ENCODE measurements at places on chromosomes 2 and 18.

DNA sequence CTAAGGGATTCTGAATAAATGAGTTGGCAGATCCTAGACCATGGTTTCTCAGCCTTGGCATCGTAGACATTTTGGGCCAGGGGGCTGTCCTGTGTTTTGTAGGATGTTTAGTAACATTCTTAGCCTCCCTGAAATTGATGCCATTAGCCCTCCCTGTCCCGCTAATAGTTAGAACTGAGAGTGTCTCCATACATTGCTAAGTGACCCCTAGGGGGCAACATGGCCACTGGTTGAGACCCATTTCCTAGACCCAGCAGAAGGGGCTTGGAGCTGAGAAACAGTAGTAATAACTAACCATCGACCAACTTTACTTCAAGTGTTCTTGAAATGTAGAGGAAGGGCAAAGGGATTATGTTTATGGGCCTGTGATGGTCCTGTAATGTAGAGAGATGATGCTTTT, 40.8 kb downstream of the KCMF1 start:
- no peak for DNase-seq

DNA sequence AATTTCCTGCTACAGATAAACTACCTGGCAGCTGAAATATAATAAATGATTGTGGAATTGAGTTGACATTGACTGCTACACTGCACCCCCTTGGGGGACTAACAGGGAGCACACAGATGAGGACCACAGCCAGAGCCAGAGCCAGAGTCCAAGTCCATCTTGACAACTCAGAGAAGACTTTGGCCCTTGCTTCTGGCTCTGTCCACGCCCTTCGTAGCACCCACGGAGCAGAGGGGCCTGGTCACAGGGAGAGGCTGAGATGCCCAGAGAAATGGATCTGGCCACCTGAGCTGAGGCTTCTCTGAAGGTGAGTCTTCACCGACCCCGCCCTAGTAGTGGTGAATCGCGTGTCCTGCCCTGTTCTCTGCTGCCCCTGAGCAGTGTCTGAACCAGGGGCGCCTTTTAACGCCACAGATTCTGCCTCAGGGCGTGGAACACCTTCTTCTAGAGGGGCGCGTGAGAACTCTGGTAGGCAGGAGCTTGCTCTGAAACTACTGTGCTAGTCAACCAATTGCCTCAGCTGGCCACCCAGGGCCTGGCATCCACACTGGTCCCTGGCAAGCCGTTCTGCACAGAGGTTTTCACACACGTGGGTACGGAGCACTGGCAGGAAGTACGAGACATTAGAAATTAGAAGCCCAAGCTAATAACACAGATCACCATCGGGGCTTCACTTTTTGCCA, 35.7 kb upstream of the MAT2A start:
- DNase-seq: no peak

DNA sequence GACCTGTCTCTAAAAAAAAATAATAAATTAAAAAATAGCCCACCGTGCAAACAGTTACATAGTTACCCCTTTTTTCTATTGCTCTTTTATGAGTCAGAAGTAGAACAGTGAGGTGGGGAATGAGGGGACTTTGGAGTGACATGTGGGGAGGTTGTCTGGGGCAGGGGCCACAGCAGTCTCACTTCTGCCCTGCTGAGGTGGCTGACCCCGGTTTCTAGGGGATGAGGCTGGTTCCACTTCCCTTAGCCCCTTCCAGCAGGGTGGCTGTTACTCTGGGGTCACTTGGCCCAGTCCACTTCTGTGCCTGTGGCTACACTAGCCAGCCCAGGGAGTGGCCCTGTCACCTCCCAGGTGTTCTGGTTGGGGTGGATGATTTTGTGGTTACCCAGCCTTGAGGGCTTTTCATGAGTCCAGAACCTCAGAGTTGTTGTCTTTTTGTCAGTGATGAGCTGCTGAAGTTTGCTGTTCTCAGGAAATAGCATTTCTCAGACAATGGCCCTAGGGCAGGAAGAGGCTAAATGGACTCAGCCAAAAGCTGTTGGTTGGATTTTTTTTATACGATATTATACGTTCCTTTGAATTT, 28.0 kb upstream of the SCLY start:
- DNase-seq: no peak

- DNase-seq: no peak
These were observed 9.6 kb downstream of the PTPRM start for GRCh38 chr18:7576685-7577084.

GRCh38 chr2:174680221-174680620, 82.6 kb upstream of the WIPF1 start:
- no peak for DNase-seq

DNA sequence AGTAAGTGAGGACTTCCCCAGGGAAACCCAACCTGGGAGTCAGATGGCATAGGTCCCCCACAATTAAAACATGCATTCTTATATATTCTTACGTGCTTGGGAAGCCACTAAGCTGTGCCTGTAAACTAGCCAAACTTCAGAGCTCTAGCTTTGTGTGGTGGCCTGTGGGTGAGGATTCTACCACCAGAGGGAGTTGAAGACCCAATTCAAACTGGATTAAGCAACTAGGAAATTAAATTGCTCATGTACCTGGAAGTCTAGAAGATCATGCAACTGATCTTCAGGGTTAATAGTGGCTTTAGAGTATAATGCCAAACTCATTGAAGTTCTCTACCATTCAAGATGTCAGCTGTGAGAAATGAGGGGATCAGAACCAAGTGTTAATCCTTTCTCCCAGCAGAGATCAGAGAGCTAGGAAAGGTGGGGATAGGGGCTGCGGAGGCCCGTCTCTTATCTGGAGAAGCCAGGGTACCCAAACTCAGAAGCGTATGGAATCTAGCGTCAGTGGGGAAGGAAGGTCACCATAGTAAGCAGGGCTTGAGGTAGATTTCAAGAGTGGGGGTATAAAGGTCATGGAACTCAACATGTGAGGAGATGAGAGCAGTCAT, 53.2 kb upstream of the CCDC85A start:
- no peak for DNase-seq

DNA sequence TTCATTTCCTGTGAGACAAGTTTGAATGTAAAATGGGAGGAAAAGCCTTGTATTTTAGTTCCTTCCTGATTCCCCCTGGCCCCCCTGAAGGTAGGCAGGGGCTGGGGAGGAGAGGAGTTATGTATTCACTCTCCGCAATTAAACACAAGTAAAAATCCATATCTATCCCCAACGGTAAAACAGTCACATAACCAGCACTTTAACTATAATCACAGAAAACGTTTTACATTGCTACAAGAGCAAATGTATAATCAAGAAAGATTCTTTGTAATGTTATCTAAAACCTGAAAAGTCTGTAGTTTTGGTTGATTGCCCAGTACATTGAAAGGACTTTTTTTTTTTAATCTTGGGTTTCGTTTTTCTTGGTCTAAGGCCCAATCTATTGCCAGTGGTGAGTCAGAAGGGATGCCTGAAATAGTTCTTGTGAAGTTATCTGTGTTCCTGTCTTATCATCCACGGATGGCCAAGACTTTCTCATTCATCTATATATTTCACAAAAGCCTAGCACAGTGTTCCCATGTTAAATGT, 34.5 kb upstream of the CCNYL1 start:
- no peak for DNase-seq

- DNase-seq: no peak
These were observed 159.9 kb downstream of the PRPF40A start for GRCh38 chr2:152557273-152557888.

- DNase-seq: no peak
These were observed 261.3 kb downstream of the MBD5 start for GRCh38 chr2:148282201-148282600.

GRCh38 chr2:23624378-23624777, 239.4 kb downstream of the KLHL29 start:
- no peak for DNase-seq

- DNase-seq: no peak
These were observed 35.7 kb upstream of the CABLES1 start for GRCh38 chr18:23099621-23100020.

- DNase-seq: no peak
These were observed 24.2 kb downstream of the CTIF start for GRCh38 chr18:48563027-48563426.

- DNase-seq: no peak
These were observed 3.8 kb downstream of the EN1 start for GRCh38 chr2:118843483-118844132.

DNA sequence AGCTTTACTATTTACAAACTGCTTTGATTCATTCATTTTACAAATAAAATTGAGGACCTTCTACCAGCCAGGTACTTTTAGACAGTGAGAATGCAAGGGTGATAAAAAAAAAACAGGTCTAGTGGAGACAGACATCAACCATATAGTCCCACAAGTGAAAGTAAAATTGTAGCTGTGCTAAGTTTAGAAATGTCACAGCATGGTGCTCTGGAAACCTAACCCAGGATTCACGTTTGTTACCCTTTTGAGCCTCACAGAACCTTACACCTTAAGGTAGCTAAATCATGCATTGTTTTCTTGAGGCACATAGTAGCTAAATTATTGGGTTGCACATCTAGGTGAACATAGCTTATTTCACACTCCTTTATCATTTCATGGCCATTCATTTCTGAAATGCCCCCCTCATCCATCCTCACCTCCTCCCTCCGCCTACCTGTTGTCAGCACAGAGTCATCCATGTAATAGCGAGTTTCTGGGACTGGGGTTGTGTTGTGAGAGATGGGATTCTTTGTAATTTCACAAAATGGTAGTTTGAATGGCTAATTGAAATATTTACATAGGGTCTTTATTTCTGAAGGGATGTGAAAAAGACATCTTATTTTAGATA, 7.1 kb downstream of the MTA3 start:
- no peak for DNase-seq

DNA sequence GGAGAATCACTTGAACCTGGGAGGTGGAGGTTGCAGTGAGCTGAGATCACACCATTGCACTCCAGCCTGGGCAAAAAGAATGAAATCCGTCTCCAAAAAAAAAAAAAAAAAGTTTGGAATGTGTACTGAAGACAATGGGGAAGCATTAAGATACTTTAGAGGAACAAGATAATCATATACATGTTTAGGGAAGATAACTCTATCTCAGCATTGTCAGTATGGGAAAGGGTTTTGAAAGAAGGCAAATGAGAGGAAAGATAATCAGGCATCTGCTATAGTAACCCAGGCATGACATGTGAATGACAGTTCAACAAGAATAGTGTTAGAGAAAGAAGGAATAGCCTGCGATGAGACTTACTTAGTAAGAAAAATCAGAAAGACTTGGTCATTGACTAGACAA, 112.0 kb downstream of the ATAD2B start:
- DNase-seq: no peak

DNA sequence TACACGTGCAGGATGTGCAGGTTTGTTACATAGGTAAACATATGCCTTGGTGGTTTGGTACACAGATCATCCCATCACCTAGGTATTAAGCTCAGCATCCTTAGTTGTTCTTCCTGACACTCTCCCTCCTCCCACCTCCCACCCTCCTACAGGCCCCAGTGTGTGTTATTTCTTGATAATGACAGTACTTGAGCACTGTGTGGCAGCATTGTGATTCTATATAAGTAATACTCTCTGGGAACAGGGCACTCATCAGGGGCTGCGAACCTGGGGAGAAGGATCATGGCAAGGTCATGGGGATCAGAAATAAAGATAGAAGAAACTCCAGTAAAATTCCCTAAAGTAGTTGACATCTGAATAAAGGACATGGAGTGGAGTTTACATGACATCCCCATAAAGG, 1256.2 kb upstream of the CRIM1 start:
- DNase-seq: no peak

DNA sequence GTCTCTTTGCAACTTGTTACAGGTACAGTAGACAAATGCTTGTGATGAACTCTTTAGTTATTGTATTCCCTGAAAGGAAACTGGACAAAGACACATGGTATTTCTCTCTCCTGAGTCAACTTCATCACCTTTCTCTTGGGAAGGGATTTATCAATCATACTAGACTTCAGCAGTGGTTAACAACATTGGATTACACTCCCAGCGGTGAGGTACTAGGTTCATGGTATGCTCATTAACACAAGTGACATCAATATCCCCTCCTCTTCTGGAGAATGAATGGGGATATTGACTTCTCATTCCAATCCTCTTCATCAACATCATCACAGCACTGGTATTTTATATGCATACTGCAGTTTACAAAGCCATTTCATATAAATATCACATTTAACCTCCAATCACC, 574.6 kb downstream of the ERBB4 start:
- no peak for DNase-seq

DNA sequence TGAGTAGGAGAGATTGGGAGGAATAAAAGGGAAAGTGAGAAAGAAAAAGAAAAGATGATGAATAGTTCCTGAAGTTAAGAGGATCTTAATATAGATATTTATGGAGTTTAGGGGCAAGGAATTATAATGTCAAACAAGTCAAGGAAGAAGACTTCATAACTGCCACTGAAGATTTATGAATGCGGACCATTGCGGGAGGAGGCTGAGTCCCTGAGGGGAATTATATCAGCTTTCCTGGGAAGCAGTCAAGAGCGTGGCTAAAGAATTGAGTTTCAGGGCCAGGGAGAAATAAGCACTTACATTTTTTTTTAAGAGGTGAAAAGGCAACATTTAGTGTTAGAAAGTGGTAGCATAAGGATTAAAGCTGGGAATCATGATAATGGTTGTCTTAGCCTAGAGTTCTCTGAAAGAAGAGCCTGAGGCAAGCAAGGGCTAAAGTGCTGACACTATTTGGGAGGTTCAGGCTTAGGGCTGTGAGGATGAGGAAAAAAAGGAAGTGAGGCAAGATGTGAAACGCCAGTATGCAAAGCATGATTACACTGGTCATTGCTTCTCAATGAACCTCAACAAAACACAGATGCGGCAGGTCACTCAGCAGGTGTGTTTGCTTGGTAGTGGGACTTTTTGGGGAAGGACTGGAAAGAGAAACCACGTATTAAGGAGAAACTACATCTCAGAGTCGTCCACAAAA, 217.1 kb downstream of the SLC4A3 start:
- no peak for DNase-seq

DNA sequence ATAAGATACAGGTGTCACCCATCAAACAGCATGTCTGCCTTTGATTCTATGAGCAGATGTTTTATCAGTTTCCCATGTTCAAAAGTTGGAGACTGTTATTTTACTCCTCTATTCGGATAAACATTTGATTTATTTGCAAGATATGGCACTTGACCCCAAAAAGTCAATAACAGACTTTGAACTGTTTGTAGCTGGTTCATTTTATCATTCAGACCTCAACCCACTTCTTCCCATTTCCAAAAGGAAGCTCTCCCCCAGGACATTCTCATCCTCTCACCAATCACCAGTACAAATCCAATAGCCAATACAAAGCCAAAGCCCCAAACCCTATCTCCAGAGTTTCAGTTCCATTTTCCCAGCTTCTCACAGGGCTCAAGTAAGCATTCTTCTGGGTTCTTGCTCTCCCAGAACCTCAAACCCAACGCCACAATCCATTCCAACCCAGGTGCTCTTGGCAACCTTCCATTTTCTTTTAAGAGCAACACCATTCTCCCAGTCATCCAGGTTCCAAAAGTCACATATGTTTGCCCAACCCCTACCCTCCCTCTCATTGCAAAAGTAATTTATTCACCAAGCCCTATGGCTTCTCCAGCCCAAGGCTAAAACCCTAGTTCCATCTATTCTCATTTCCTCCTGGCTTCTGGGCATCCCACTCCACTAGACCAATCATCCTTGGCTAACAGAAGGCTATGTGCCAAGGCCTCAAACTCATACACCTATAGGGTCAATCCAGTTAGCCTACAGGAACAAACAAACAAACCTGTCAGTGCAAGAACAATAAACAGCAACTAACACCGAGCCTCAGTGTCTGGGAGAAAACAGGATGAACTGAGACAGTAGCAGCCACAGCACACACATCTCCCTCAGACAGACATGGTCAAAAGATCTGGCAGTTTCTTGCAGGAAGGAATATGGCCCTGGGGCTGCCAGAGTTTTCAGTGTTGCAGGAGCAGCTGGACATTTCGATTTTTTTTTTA, 9.2 kb downstream of the ACVR1 start:
- DNase-seq: peak; percentile 24

Data from NCI-H2029 (cell line).